ENCODE measurements at places on chromosomes 4 and X.

DNA sequence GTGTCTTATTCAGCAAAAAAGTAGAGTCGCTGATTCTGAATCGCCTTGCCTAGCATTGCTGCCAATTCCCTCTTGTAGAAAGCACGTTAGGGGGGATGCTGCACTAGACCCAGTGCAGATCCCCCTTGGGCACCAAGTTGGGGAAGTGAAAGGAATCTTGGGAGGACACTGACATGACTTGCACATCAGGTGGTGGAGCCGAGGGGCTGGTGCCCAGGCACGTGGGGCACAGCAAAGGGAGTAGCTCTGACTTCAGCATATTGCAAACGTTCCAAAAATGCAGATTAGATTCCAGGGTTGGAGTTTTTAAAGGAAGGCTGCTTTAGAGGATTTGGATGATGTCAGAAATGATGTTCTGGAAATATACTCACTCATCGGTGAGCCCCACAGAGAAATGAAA, 47.4 kb upstream of the GPM6B start:
- DNase-seq, result no peak

GRCh38 chr4:29560452-29560851, 1159.7 kb upstream of the PCDH7 start:
- DNase-seq, result peak; percentile 42

DNA sequence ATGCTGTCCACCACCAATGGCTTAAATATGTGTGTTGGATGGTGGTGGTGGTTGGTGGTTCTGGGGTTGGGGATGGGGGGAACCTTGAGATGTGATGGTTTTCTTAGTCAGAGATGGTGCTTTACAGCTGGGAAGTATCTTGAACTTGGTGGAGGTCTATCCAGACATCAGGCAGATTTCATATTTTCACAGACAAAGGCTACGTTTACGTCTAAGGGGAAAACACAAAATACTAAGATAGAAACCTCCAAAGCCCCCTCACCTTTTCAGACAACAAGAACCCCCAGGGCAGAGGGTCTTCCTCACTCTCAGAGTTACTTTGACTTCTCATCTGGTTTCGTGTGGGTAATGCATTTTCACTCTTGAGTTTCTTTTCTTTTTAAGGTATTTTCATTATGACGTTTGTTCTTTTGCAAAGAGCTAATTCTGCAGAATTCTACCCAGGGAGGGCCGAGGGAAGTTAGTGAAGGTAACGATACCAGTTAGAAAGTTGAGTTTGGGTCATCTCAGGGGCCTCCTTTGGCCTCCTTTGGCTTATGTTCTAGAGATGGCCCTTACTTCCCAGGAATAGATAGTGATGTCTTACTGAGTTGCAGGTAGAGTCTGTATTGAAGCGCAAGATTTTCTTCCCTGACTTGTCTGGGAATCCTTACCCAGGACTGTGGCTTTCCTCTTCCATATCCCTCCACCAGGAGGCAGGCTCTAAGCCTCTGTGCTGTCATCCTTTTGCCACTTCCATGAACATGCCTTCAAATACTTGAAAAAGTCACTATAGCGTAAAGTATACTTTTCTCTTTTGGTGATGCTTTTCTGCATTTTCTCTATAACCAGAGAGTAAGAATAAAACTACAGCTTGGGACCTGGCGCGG, 31.9 kb downstream of the RHOH start:
- DNase-seq, result no peak

DNA sequence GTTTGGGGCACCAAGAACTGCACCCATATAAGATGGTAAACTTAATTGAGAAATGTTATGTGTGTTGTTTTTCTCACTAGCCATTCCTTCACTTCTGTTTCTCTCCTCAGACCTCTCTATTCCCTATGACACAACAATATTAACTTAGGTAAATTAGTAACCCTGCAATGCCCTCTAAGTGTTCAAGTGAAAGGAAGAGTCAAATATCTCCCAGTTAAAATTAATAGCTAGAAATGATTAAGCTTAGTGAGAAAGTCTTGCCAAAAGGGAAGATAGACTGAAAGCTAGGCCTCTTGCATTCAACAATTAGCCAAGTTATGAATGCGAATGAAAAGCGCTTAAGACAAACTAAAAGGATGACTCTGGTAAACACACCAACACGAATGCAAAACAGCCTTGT, 132.9 kb upstream of the KLF8 start:
- DNase-seq, result no peak

GRCh38 chr4:128384091-128384520, 96.5 kb upstream of the PGRMC2 start:
- no peak for DNase-seq

DNA sequence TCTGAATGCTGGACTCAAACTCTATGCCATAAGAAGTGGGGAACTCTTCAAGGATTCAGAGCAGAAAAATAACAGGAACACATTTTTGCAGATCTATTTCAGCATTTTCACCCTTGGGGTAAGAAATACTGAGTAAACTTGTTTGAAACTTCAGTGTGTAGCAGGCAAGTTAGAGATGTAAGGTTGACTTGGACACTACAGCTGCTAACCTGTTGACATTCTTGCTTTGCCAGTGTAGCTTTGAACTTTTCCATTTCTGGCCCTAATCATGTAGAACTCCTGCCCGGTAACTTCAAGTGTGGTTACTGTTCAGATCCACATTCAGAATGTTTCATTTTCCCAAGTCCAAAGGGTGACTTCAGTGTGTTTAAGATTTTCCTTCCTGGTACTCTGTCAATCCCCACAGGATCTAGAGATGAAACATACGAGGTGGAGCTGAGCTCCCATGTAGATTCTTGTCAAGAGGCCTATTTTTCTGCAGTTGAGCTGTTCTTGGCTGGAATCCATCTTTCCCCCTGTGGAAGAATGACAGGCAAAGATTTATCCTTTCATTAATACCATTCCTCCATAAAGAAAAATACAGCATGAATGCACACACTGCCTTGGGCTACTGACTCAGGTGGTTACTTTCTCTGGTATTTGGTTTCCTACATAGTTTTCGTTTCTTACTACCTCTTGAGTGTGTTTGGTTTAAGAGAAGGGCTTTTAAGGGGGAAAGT, 34.1 kb downstream of the FHDC1 start:
- DNase-seq, result no peak

GRCh38 chr4:47367761-47368160, 95.7 kb downstream of the COMMD8 start:
- DNase-seq, result peak; percentile 13
